ENCODE measurements at places on chromosomes 12 and 14. TPM values are rescaled to one million over a fixed set of nuclear protein-coding genes. Genes with fewer than 3 reads are reported as not detected.
A peak's percentile ranks its signal among the peaks of the same experiment; 100 is the strongest.

GPATCH2L gene
- 40.7 TPM for polyA plus RNA-seq

EGLN3 gene
- 19.1 TPM for polyA plus RNA-seq

GRCh38 chr14:68685419-68686204 is 107.3 kb downstream of the ZFP36L1 start:
- DNase-seq, result no peak

GRCh38 chr12:68868043-68868790 is 60.2 kb downstream of the MDM2 start:
- DNase-seq, result no peak

DNA sequence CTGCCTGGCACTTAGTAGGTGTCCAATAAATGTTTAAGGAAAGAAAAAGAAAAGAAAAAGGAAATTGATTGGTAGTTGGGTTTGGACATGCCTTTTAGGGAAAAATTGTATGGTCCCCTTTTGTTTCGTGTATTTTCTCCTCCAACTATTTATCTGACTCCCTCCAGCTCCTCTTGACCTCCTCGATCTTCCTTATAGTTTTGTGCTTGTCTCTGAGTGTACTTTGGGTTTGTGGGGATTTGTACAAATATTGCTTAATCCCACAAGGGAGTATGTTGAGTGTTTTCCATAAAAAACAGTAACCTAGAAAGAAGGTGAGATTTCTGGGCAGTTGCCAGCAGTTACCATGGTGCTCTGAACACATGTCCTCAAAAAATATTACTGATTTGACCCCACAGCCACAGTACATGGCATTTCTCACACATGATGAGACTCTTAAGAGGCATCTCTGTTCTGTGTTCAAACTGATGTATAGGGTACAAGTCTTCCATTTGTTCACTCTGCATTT is 15.7 kb downstream of the PLEKHG7 start:
- DNase-seq, result no peak

- no peak for DNase-seq
These were observed 54.3 kb downstream of the DRAM1 start for GRCh38 chr12:101931498-101932326.

DNA sequence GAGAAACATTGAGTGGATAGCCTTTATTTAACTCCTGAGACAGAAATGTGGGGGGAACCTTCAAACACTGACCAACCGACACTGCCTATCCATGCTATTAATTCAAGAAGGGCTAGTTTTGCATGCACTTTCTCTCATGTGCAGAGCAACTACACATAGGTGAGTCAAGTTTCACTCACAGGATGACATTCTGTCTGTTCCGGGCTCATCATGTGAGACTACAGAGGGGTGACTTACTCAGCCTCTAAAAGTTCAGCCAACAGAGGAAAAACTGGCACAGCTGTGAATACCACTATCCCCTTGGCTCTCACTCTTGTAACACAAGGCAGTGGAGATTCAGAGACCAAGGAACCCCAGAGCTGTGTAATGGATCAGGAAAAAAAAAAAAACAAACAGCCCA is 13.3 kb downstream of the BEST3 start:
- no peak for DNase-seq

GRCh38 chr14:69772082-69773017 is 5.4 kb downstream of the SRSF5 start:
- DNase-seq, result no peak

GRCh38 chr12:3342051-3342450 is 149.0 kb upstream of the PRMT8 start:
- peak; percentile 63 for DNase-seq

DNA sequence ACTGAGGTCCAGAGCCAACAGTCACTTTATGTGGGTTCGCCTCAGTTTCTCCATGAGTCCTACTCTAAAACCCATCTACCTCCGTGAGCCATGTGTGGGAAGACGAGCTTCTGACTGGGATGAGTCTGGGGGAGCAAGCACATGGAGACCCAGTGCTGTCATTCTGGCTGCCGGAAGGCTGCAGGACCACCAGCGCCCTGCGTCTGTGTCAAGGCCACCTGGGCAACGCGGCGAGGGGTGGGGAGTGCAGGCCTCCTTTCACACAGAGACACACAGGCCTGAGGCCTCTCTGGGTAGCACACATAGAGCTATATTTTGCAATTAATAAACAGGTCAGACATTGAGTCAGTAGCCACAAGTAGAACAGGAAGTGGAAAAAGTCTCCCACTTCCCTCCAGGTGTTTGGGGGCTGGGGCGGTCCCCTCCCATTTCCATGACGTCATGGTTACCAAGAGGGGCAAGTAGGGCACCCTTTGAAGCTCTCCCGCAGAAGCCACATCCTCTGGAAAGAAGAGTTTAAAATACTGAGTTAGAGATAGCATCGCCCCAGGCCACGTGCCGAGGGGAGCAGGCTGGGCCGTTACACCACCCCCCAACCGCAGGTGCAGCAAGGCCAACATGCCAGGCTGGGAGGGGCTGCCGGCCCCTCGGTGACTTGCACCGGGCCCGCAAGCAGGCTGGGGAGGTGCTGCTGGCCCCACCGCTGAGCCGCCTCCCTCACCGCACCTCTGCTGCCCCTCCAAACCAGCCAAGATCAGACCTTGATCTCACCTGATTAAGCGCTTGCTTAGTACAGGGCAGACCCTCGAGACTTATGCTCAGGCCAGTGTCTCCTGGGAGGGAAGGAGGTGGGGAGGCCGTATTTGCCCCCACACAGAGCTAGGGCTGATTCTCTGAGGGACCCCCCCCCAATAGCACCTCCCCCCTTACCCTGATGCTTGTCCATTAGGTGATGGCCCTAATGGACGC is 32.7 kb downstream of the DAD1 start:
- DNase-seq, result no peak

DNA sequence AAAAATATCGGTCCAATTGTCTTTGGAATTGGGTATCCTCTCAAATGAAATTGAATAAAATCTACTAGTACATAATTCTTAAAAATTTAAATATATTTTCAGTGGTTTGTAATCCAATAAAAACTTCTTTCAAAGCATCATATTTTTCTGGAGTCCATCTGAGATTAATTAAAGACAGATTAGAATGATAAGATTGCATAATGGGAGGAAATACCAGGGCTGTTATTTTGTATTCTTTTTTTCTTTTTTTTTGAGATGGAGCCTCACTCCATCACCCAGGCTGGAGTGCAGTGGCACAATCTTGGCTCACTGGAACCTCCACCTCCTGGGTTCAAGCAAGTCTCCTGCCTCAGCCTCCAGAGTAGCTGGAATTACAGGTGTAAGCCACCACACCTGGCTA is 103.8 kb downstream of the TMTC3 start:
- no peak for DNase-seq

DNA sequence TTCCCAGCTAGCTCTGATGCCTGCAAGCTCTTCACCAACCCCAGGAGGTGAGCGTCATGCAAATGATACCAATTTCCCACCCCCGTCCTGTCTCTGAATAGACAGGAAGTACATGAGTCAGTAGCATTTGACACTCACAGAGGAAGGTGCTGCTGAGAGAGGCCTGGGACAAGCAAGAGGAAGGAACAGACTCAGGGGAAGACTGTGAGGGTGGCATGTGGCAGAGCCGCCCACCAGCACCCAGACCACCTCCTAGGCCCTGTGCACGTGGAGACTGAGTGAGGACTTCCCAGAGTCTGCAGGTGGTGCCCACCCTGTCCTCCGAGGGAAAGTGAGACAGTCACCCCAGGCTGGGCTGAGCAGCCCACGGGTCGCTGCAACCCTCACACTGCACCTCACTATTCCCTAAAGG is 199.5 kb upstream of the SFSWAP start:
- DNase-seq, result no peak

- DNase-seq, result no peak
These were observed 111.7 kb downstream of the SEC23A start for GRCh38 chr14:38991299-38991698.

Data from right lung (tissue), 10 donors.